ENCODE measurements at places on chromosomes 5 and 9.

DNA sequence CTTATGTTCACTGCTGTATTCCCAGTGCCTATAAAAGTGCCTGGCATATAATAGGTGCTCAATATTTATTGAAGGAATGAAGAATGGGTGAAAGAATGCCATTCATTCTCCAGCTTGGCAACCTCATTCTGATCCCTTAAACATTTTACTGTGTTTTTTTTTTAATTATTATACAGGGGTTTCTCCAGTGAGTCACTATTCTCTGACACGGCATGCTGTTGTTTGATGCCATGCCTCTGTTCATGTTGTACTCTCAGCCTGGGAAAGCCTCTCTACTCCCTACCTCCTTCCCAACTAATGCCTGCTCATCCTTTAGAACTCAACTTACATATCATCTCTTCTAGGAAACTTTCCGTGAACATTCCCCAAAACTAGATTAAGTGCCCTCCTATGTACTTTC is 70.2 kb upstream of the PHF24 start:
- no peak for DNase-seq

DNA sequence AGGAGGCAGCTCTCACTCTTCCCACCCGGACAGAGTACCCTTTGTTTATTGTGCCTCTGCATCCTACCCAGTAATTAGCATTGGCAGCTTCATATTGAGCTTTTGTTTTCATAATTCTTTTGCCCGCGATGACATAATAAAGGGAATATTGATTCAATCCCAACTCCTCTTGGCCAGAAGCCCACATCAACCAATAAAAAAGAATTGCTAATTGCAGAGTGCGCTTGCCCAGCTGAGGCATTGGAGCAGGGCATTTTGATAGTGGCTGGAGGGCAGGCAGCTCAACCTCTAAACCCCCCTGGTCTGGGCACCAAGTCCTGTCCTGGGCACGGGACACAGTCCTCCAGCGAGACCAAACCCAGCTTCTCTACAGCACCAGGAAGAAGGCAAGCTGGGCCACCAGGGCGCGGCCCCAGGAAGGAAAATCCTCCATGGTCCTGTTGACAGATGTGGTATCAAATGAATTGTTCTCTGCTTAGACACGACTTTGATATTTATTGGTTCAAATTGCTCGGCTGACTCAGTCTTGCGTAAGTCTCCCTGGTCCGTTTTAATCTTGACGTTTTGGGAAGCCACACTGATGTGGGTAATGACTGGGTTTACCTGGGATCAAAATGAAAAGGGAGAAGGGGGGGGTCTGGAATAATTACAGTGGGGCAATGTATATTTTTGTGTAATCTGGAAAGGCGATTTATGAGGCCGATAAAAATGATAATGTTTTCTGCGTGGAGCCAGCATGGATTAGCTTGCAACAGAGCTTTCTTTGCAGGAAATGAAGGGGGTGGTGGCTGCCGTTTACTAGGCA is 220.7 kb upstream of the MSX2 start:
- DNase-seq, result peak; percentile 89

DNA sequence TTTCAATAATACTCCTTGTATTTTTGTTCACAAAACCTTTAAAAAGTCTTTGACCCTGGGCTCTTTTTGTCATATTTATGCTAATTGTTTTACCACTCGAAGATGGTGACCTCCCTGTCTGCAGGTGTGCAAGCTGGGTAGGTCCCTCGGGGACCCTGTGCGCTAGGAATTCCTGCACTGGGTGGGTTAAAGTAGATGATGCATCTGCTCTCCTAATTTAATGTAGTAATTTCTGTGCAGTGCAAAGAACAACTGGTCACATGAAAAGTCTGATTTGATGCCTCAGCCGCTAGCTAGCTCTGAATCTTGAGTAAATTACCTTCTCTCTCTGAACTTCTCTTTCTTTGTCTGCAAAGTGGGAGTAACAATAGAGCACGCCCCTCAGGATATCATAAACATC is 139.1 kb upstream of the OTULINL start:
- DNase-seq, result no peak

DNA sequence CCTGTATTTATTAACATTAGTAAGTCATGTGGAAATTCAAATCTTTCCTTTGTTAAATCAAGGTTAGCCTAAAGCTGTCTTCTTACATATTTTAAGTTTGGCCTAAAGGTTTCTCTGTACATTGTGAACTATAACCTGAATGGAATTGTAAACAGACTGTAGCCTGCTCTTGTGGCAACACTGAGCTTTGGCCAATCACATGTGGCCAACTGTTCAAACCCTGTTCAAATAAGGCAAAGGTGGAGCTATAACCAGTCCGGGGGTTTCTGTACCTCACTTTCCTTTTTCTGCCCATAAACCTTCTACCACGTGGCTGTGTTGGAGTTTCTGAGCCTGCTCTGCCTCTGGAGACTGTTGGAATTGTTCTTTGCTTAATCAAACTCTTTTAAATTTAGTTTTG is 3.3 kb upstream of the HAPLN1 start:
- DNase-seq, result no peak
